ENCODE measurements at places on chromosomes 2 and 18.

- no peak for DNase-seq
These were observed 333.8 kb upstream of the TNP1 start for GRCh38 chr2:217193431-217194340.

- no peak for DNase-seq
These were observed 4.9 kb downstream of the VIT start for GRCh38 chr2:36701391-36701795.

DNA sequence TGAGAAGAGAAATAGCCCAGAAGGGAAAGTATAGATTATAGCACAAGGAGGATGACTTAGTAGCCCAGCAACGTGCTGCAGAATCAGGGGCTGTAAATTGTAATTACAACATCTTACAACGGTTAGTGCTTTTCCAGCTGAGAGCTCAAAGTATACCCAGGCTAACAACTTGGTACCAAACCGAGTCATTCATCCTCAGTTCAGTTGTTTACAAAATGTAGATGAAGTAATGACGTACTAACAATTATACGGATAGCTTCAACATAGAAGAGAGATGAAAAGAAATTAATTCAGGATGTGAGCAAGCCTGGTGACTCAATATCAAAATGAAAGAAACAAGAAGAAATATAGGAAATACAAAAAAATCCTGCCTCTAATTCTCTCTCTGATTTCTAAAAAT is 99.2 kb downstream of the DYNAP start:
- DNase-seq = no peak

DNA sequence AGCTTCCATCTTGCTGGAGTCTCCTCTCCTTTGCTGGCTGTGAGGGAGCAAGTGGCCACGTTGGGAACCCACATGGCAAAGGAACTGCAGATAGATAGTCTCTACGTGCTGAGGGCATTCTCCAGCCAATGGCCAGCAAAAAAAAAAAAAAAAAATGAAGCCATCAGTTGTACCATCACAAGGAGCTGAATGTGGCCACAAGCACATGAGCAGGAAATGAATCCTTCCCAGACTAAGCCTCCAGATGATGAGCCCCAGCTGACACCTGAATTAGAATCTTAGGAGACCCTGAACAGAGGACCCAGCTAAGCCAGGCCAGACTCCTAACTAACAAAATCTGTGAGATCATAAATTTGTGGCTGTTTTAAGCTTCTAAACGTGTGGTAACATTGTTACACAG is 57.9 kb downstream of the SPIRE1 start:
- DNase-seq = no peak

DNA sequence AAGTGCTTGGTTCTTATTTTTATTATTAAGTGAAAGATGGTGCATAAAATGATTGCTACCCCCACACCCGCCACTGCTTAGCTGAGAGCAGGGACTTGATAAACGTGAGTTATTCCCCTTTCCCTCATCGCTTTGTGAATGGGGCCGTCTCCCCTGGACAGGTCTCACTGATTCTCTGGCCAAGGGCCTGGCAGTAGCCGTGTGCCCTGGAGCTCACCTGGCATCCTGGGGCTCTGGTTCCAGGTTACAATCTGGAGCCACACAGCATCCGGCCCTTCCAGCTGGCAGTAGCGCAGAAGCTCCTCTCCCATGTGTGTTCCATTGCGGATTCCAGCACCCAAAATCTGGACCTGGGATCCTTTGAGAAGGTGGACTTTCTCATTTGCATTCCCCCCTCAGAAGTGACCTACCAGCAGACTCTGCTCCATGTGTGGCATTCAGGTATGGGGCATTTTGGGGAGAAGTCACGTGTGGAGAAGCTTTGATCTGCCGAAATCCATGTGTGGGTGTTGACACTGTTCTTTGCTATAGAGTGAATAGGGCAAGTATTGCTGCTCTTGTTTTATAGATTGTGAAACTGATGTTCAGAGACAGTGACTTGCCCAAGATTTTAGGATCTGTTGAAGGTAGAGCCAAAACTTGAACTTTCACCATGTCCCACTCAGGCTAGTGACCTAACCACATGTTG is 63.8 kb downstream of the GREB1 start:
- no peak for DNase-seq

DNA sequence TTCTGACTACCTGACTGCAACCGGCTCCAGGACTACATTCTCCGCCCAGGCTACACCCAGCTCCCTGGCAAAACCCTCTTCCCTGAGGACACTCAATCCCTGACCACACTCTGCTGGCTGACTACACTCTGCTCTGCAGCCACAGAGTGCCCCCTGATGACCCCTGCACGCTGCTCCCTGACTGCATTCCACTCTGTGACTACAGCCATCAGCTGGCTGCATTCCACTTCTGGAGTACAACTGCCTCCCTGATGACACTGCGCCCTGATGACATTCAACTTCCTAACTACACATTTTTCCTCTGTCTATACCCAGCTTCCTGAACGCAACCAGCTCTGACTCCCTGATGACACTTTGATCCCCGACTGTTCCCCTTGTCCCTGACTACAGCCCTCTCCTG is 71.3 kb upstream of the NRXN1 start:
- no peak for DNase-seq

DNA sequence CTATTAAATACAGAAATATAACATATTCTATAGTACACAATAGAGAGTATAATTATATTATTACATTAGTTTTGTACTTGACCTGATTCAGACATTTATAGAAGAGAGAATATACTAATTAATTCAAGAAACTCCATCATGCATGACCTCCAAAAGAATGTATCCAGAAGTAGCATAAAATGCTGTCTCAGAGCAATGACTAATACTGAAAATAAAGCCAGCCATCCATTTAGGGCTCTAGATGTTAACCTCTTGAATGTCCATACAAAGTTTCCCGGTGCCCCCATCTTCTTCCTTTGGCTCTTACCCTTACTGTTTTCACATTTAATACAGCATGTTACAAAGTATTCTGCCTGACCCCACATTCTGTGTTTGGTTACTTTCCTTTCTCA is 102.0 kb downstream of the ARHGAP15 start:
- DNase-seq = no peak

DNA sequence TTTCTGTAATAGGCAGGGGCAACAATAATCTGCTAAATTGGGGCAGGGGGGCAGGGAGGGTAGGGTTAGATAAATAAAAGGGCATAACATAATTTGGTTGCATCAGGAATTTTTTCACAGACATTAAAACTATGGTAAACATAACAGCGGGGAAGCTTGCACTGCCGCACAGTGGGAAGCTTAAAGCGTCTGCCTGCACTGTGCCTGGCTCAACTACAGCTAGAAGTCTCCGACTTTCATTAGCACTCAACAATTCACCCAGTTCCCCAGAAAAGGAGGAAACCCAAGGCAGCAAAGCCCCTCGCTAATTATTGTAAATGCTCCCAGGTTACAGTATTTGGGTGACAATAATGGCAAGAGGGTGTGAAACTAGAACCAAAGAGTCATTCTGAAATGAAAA is 562.9 kb downstream of the ARHGAP15 start:
- no peak for DNase-seq

GRCh38 chr2:36462311-36462935 is 106.8 kb downstream of the CRIM1 start:
- no peak for DNase-seq

- DNase-seq = no peak
These were observed 44.6 kb upstream of the GCG start for GRCh38 chr2:162196638-162197037.

DNA sequence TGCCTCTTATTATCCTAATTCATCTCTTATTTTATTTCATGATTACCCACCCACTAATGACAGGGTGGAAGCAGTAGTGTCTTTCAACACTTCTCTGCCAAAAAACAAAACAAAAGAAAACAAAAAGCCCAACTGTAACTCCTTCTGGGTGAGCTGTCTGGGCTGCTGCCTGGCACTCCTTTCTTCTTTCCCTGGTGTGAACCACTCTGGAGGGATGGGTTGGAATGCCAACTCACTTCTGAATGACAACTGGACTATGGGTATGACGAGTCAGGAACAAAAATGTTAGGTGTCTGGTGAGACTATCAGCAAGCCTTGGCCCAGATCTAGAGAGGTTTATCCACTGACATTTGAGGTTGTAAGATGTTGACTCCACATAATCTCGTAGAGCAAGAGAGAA is 88.3 kb upstream of the ITGB6 start:
- DNase-seq = no peak

- DNase-seq = no peak
These were observed 38.4 kb upstream of the APCDD1 start for GRCh38 chr18:10416065-10416464.

GRCh38 chr2:3129867-3130266 is 247.8 kb downstream of the EIPR1 start:
- no peak for DNase-seq

- DNase-seq = no peak
These were observed 253.0 kb upstream of the HNRNPA3 start for GRCh38 chr2:176959614-176960013.

DNA sequence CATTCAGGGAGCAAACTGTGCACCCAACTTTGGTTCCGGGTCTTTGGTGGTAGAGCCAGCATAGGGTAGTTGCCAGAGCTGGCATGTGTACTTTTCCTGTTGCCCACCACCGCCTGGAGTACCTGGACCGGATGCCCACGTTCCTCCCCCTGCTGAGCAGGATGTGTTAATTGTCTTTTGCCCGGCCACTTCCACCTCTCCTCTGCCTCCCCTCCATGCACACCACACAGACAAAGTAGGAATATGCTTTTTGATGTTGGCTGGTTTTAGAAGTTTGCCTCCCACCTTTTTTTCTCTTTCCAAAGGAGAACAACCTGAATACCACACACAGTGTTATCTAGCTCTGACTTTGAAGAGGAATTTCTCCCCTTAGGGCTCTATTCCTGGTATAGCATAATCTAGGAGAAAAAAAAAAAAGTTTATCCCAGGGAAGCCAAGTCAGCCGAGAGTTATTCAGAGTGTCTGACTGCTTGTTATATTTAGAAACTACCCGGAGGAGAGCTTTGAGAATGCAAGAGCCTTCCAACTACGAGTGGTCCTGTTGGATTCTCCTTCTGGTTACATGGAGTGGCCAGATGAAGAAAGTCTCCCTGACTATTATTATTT is 111.9 kb downstream of the SETBP1 start:
- DNase-seq = no peak

- no peak for DNase-seq
These were observed 50.4 kb upstream of the FZD5 start for GRCh38 chr2:207819839-207820784.

GRCh38 chr18:56108478-56109367 is 520.7 kb upstream of the TCF4 start:
- DNase-seq = no peak

DNA sequence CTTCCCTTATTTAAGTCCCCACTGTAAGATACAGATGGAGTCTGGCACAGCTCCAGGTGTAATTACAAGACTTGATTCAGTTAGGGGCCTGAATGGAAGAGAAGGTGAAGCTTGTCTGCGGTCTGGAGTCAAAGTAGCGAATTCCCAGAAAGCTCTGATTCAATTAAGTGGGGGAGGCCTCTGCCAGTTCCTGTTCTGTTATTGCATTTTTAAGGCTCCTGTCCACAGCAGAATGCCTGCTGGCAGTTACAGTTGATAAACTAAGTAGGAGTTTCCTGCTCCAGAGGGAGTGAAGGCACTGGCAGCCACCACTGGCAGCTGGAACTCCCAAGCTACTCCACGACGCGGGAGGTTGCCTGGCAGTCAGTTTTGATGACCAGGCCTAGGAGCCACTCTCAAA is 181.1 kb downstream of the SOCS6 start:
- no peak for DNase-seq

- no peak for DNase-seq
These were observed 10.1 kb upstream of the STK17B start for GRCh38 chr2:196181484-196181883.

GRCh38 chr2:5976531-5977065 is 284.4 kb downstream of the SOX11 start:
- DNase-seq = no peak

DNA sequence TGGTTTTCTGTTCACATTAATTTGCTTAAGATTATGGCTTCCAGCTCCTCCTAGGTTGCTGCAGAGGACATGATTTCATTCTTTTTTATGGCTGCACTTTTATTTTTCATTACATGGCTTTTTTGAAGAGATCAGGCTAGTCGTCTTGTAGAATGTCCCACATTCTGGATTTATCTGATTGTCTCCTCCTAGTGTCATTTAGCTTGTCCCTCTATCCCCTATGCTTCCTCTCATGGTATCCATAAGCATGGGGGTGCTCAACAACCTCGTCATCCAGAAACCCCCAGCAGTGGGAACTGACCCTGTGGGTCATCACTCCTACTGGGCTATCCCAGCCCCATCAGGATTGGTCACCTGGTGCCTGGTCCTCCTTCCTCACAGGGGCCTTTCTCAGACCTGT is 49.6 kb downstream of the SERTAD2 start:
- DNase-seq = no peak

DNA sequence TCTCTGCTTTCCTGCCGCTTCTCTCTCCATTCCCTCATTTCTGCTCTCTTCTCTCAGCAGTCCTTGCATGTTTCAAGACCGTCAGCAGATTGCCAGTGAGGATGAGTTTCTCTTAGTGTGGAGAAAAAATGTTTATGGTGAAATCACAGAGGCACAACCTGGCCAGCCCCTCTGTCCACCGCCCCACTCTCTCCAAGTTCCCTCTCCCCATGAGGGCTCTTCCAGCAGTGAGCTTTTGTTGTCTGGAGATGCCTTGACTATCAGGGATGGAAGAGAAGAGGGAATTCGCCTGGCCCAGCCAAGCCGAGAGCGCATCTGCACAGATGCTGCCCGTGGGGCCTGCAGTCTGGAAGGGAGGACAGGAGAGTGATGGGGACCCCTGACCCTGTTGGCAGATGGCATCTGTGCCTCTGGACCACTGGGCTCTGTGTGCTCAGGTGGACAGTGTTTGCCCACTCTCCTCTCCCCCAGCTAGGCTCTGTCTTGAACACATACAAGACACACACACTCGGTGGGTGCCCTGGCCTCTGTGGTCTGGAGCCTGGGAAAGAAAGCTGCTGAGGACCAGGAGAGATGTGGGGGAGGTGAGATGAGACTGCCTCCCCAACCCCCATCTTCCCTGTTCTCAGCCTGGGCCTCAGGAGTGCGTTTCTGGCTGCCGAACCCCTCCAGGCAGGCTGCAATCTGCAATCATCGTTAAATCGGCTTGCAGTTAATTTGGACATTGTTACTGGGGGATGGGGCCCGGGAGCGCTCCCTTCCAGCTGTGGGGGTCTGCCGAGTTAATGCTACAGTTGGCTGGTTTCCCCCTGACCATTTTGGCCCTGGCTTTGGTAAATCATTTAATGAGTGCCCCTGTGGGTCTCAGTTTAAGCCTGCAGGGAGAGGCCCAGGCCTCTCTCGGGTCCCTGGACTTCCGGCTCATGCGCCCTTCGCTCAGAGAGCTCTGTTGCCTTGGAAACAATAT is 4.5 kb downstream of the ITM2C start:
- no peak for DNase-seq

- DNase-seq = no peak
These were observed 95.7 kb downstream of the RND3 start for GRCh38 chr2:150391779-150392178.

GRCh38 chr2:167140767-167141166 is 252.5 kb downstream of the XIRP2 start:
- DNase-seq = no peak

DNA sequence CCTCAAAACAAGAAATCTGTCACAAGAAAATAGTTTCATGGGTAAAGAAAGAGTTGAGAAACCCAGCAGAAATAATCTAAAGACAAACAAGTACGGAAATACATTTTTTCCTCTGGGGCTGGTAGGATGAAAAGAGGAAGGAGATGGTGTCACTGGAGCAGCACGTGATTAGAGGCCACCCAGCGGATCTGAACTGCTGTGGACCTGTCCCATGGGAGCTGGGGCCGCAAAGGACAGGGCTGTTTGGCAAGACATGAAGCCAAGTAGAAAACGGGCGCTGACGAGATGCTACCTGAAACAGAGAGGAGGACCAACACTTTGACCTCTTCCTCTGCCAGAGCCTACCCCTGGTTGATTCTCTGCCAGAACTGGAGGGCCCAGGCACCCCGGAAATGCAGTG is 295.4 kb upstream of the ATP5MC3 start:
- no peak for DNase-seq

Data from CD4-positive, alpha-beta T cell treated with Interleukin-17A for 1 hour (primary cell).